LNCaP clone FGC (cell line): ENCODE measurements at places on chromosomes 2 and 18.

DNA sequence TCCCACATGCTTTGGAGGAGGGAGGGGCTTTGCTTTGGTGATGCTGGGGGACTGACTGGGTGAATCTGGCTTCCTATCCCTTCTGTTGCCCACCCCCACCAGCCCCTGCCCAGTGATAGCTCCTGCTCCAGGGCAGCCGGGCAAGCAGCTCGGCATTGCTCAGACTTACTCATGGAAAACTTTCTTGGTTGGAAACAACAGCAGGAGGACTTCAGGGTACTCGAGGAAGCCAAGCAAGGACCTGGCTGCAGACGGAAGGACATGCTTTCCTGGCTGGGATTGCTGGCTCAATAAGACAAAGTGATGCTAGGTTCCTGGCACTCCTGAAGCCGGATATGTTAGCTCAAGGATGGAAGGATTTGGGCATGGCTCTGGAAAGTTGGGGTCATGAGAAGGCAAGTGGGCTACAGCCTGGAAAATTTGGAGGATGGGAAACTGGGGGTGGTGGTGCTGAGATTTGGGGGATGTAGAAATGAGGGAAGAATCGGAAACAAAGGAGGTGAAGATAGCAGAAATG, 3.1 kb downstream of the SPEG start:
- DNase-seq = no peak

- no peak for DNase-seq
These were observed 187.0 kb downstream of the HAUS1 start for GRCh38 chr18:46291149-46291548.

DNA sequence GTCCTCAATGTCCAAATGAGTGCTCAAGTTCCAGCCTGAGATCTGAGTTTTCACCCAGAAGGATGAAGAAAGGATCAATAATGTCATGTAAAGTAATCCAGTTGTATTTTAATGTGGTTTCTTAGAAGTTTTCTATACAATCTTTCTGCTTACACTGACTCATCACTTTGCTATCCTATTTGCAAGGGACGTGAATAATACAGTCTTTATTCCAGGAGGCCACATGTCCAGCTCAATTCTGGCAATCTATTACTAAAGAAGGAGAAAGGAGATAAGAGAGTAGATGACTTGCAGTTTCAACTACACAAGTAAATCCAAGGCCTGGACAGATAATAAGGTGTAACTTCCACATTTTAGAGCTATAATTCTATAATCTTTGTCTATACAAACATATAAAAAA, 601.1 kb upstream of the SETBP1 start:
- DNase-seq = no peak

- DNase-seq = no peak
These were observed 71.6 kb downstream of the CLIP4 start for GRCh38 chr2:29186817-29187216.

DNA sequence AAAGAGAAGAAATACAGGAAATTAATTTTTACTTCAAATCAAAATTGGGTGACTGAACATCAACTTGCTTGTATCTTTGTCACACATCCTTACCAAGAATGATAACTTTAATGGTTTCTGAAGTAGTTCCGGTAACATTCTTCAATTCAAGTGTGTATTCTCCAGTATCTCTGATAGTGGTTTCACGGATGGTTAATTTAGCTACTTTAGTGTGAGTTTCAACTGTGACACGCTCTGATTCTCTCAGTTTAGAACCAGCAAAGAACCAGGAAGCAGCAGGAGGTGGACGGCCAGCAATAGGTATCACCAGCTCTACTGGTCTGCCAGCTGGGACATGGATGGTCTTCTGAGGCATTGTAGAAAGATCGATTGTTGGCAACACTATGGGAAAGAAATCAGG, 62.3 kb downstream of the PLEKHA3 start:
- DNase-seq = no peak

GRCh38 chr2:20450201-20450999, 3.5 kb downstream of the RHOB start:
- DNase-seq = no peak

DNA sequence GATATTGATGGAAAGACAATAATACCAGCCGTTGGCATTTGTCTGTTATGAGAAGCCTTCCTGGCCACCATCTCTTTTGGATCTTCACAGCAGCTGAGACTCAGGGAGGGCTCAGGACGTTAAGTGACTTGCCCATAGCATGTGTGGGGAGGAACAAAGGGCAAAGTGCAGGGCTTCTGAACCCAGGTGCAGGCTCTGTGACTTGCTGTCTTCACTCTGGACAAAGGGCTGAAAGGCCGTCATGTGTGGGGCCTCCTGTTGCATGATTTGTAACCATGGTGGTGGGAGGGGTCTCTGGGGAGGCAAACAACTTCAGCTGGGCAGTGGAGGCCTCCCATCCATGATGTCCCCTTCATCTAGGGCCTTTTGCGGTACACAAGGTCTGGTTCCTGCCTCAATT, 65.5 kb upstream of the SIX2 start:
- no peak for DNase-seq

- DNase-seq = peak; percentile 58
These were observed 71.9 kb upstream of the NFU1 start for GRCh38 chr2:69509011-69509749.

- no peak for DNase-seq
These were observed 26.0 kb upstream of the TNS1 start for GRCh38 chr2:218028562-218029348.

DNA sequence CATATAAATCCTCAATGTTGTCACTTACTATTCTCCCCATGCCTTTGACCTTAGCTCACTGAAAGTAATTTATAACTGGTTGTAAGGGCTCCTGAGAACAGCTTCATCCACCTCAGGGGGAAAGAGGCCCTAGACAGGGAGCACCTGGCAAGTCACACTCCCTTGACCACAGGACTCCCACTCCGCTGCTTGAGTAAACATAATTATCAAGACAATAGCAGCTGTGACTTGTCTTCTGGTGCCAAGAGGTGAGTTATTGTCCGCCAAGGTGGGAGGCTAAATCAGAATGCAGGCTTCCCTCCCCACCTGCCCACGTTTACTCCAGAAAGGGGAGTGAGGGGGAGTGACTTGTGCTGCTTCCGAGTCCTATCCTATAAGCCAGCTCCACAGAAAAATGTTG, 230.6 kb upstream of the LRATD1 start:
- DNase-seq = no peak

DNA sequence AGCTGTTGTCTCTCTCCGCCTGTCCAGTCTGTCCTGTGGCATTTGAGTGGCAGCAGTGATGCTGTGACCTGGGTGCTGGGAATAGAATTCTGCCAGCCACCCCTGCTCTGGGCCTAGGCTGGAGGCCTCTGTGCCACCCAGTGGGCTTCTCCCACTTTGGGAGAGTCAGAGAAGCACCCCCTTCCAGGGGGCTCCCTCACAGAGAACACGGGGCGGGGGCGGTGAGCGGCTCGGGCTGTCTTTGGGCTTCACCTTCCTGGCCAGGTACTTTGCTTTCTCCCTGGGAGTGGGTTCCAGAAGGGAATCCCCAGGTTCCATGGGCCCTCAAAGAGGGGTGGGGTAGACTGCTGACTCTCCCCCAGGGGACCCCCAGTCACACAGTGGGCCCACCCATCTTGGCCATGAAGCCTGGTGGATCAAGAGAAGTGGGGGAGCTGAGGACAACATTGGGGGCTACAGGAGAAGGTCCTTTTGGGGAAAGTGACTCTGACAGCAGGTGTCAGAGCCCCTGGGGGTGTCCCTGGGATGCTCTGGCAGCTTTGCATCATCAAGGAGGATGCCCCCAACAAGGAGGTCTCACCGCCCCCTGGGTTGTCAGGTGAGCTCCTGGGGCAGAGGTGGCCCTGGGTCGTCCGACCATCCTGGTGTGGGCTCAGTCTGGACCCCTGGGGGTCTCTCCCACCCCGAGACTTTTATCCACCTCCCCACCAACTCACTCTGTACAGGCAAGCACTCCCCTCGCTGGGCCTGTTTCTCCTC, 18.8 kb upstream of the BOK start:
- no peak for DNase-seq

DNA sequence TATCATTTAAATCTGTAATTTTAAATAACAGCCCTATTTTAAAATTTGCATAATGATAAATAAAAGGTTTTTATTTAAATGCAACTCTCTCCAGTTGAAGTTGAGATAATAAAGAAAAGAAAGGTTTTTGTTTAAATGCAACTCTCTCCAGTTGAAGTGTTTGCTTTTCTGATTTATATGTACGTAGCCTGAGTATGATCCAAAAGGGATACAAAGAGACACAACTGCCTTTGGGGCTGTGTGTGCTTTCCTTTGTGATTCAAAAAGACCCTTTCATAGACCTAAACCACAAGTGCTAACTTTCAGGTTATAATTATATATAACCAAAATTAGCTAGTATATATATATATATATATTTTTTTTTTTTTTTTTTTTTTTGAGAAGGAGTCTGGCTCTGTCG, 76.2 kb upstream of the MFF start:
- DNase-seq = no peak

GRCh38 chr18:55522011-55522410, 66.0 kb downstream of the TCF4 start:
- no peak for DNase-seq

- DNase-seq = no peak
These were observed 31.8 kb upstream of the CAVIN2 start for GRCh38 chr2:191878548-191879279.

DNA sequence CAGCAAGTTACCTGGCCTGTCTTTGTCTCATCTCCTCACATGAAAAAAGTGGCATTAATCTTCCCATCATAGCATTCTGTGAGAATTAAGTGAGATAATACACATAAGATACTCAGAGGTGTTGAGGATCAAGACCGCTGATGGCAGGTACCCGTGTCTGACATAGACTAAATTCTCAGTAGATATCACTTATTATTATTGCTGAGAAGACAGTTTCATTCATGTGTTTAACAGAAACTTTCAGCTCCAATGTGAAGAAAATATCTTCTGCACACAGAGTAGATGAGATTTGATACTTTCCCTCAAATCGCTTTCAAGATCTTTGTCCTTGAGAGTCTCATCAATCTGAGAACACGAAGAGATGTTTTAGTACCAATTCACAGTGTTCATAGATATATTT, 809.4 kb downstream of the TSN start:
- DNase-seq = no peak

DNA sequence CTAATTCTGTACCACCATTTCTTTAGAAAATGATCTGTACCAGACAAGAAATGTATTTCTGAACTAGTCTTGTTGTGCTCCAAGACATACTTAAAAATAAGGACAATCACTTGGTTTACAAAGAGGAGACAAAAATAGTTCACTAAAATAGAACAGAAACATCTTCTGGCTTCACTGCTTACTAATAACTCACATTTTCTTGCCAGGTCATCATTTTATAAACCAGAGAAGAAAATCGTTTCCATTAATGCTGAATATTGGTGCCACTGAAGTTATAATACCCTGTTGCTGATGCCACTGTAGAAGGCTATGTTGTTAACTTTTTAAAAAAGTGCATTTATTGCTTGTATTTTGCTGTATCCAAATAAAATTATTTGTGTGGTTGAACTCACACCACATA, 94.8 kb upstream of the ZNF236 start:
- DNase-seq = no peak

GRCh38 chr2:26064846-26065245, 31.0 kb downstream of the RAB10 start:
- DNase-seq = peak; percentile 58

- no peak for DNase-seq
These were observed 29.7 kb downstream of the NAB1 start for GRCh38 chr2:190678444-190679162.

GRCh38 chr2:118738524-118739308, 108.7 kb downstream of the EN1 start:
- DNase-seq = no peak

GRCh38 chr2:115122701-115123100, 680.3 kb downstream of the DPP10 start:
- no peak for DNase-seq

DNA sequence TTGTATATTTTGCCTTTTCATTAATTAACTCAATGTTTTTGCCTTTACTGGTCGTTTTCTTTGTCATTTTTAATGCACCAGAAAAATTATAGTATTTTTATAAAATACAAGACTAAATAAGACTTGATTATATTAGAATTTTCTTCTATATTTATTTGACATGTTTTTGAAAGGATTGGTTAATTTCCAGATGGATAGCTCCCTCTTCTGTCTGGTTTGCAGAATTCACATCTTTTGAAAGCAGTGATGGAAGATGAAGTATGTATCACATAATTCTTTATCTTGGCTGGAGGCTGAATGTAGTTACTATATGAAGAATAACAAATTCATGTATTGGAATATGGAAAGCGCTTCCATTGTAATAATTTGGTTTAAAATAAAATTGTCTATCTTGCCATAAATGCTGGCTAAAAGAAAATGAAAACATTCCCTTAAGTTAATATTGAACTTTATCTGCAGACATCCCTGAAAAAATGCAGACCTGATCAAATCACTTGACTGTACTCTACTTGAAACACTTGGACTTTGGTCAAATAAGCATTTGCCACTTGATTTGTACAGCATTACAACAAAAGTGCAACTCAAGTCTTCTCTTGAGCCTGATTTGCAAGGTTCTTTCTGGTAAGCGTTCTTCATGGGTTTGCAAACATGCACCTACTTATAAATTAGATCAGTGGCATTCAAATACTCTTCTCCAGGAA, 86.3 kb upstream of the EFEMP1 start:
- no peak for DNase-seq

GRCh38 chr18:53698907-53699306, 525.6 kb downstream of the MBD2 start:
- peak; percentile 13 for DNase-seq

DNA sequence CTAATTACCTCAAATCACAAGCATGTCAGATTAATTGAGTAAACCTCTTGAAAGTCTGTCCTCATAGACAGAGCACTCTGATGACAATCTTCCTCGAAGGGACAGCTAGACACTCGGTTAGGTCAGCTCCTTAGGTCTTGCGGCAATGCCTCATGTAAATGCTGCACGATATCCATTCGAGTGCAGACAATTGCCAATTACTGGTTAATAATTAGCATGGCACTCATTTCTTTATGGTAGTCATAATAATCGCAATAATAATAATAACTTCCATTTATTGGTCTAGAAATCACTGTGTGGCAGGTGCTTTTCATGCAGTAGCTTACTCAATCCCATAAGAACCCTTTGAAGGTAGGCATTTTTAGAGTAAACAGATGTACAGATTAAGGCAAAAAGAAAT, 44.7 kb upstream of the DSC1 start:
- no peak for DNase-seq

- DNase-seq = no peak
These were observed 36.3 kb downstream of the BMP10 start for GRCh38 chr2:68834737-68835376.

DNA sequence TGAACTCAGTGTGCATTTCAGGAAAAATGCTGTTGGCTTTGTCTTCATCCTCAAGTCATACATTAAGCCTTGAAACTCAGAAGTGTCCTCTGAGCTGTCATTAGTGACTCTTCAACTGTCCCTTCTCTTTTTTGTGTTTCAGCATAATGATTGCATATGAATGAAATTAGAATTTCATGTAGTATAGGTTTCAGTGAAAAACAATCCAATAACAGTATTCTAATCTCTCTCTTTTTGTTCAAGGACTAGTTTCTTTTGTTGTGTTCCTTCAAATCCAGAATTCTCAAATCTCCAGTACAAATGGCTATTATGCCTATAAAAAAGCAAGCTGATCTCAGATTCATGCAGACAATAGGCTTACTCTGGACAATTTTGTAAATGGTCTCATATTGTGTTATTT, 133.5 kb downstream of the QPCT start:
- no peak for DNase-seq

- DNase-seq = no peak
These were observed 69.9 kb downstream of the PLB1 start for GRCh38 chr2:28565720-28566295.

- no peak for DNase-seq
These were observed 44.1 kb downstream of the FAM171B start for GRCh38 chr2:186737732-186738508.

- no peak for DNase-seq
These were observed 46.7 kb downstream of the LYPD6B start for GRCh38 chr2:149084924-149085795.
